HFF-Myc (cell line): ENCODE measurements at places on chromosomes 1 and 21.

- no peak for DNase-seq
These were observed 145.7 kb upstream of the HMGB4 start for GRCh38 chr1:33718186-33718585.

GRCh38 chr1:93905734-93906133 lies 3.5 kb downstream of the GCLM start:
- DNase-seq = no peak

- DNase-seq = no peak
These were observed 14.3 kb downstream of the SLC2A1 start for GRCh38 chr1:42944246-42944928.

DNA sequence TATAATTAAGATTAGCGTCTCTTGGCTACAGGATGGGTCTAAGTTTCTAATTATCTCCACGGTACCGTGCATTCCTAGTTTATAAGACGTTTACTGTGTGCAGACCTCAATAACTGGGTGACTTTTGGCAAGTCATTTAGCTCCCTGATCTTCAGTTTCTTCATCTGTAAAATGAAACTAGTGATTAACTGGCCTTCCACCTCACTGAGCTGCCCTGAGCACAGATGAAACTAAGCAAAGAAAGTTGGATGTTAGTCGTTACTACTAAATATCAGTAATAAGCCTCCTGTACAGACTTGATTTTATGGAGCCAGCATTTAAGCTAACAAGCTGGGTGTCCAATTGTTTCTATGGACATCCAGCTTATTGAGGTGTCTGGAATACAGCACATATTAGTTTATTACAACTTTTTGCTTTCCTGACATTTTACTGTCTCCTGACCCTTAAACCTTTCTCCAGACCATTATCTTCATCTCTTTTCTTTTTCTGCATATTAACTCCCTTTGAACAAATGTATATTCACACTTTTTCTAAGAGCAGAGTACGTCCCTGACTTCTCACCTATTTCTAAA lies 1.1 kb downstream of the CR2 start:
- no peak for DNase-seq

GRCh38 chr1:46491443-46492268 lies 2.0 kb downstream of the DMBX1 start:
- no peak for DNase-seq

DNA sequence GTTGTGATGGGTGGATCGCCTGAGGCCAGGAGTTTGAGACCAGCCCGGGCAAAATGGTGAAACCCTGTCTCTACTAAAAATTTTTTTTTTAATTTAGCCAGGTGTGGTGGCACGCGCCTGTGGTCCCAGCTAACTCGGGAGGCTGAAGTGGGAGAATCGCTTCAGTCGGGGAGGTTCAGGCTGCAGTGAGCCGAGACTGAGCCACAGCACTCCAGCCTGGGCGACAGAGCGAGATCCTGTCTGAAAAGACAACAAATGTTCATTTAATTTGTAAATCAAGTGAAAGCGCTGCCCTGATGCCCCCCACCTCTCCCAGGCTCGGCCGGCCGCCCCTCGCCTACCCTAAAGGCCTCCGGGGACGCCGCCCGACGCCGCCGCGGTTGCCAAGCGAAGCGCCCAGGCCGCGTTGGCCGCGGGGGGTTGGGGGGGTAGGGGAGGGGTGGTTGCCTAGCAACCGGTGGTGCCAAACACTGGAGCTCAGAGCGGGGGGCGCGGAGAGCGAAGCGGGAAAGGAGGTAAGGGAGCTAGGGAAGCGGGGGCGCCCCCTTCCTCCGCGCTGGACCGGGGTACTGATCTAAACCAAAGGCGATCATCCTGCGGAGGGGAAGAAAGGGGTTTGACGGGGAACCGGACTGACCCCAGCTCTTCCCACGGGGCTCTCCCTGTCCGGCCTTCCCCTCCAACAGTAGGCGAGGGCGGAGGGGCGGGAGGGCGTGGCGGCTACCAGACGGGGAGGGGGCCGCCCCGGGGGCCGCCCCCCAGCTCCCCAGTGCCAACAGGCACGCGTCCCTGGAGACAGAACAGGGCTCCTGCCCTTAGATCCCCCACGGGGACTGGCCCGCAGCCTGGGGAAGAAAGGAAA lies at the start of gene TEKT2:
Gene TEKT2 (plus strand): TSS at position 460 of the 862 bp plus-strand sequence. CDS start 828 bp downstream, outside the sequence.
- no peak for DNase-seq

DNA sequence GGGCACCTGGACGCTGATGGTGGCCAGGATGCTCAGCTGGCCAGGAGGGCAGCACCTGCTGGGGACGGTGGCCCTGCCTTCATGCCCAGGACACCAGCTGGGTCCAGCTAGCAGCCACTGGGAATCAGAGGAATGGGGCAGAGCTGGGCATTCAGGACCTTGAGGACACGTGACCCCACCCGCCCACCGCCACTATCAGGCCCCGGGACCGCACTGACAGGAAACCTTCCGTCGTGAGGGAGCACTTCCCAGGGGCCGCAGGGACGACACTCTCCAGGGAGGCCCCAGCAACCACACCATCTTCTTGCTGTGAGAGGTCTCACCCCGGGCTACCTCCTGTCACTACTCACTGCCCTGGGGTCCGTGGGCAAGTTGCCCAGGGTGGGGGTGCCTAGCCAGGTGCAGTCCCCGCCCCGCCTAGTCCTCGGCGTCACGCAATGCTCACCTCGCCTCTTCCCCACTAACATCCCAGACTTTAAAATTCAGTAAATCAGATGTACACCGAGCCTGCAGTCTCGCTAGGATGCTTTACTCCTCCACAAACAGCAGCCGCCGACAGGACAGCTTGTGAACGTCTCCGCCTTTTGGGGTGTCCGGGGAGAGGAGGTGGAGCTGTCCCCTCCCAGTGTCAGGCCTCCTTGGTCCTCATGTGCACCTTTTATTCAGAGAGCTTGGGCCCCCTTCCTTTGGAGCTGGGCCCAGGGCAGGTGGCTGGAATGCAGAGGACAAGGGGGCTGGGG lies 4.9 kb downstream of the VWA1 start:
- no peak for DNase-seq

- no peak for DNase-seq
These were observed 24.9 kb downstream of the SLAMF7 start for GRCh38 chr1:160763993-160764392.

GRCh38 chr1:46528297-46528955 lies 23.0 kb downstream of the KNCN start:
- DNase-seq = no peak

GRCh38 chr1:36968730-36969129 lies 65.6 kb downstream of the GRIK3 start:
- no peak for DNase-seq

- DNase-seq = no peak
These were observed 102.8 kb downstream of the CDC7 start for GRCh38 chr1:91603409-91603808.

- no peak for DNase-seq
These were observed 18.9 kb downstream of the CAP1 start for GRCh38 chr1:40059338-40059959.

GRCh38 chr21:31988492-31989290 lies 115.9 kb downstream of the HUNK start:
- DNase-seq = no peak

DNA sequence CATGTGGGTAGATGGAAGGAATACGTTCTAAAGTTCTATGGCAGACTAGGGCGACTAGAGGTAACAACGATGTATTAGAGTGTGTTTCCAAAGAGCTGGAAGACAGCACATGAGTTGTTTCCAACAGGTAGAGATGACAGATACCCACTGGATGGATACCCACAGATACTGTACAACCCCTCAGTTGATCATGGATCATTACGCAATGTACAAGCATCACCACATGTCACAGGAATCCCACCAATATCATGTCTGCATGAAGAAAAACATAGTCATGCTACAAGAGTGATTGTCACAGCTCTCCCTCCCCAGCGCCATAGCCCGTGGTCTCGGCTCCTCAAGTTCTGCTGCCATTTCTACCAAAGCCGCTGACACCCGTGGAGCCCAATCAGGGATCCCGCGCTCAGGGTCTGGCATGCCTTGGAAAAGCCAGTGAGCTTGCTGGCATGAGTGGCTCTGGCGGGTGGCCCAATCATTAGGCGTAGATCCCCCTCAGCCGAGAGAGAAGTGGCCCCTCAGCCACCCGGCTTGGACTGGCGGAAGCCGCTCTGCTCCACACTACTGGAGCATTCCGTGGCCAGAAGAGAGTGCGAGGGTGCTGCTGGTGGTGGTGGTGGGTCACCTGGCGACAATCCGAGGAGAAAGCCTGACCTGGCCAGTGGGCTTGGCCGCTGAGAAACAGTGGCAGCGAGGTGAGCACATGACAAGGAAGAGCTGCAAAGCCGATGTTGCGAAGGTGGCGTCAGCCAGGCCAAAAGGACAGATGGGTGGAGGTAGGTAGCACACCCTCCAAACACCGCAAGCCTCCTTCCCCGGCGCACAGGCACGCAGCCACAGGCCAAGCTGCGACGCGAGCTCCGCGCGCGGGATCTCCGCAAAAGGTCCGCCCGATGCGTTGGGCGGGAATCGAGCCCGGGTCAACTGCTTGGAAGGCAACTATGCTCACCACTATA lies 65.7 kb upstream of the FCGR2A start:
- DNase-seq = no peak

GRCh38 chr1:110979154-110979553 lies 15.4 kb upstream of the LRIF1 start:
- DNase-seq = no peak

DNA sequence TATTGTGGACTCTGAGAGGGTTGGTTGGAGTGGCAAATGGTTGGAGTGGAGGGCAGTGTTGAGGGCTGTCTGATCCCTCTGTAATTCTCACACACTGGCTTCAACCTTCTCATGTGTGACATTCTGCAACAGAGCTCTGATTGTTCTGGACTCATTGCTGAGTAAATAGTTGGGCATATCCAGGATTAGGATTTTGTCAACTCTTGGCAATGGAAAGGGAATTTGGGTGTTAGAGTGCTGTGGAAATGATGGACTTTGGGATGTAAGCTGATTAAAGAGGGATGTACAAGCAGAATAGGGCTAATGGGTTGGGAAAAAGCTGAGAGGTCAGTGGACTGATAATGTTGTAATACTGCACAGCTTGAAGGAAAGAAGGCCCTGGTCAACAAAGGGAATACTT lies 16.5 kb downstream of the TLCD4 start:
- no peak for DNase-seq

DNA sequence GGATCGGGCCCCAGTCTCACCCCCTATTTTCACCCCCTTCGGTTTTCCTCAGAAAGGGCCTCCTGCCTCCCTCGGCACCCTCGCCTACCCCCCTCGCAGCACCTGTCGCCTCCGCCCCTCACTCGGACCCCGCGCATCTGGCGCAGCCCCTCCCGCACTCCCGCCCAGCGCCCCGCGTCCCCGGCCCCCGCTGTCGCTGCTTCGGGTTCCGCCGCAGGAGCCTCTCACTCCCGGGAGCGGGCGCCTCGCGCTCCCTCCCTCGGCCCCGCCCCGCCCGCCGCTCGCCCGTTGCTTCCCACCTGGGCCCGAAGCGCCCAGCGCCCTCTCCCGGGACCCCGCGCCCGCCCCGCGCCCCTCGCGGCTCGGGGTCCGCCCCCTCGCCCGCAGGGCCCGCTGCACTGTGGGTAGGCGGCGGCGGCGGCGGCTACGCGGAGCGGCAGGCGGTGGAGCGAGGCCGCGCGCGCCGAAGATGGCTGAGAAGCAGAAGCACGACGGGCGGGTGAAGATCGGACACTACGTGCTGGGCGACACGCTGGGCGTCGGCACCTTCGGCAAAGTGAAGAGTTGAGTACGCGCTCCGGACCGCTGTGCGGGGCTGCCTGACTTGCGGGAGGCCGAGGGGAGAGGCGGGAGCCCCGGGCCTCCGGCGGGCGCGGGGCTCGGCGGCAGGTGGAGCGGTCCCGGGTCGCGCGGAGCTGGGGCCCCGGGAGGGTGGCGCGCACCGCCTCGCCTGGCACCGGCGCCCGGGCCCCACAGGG lies at the start of gene PRKAA2:
Gene PRKAA2 (plus strand): TSS at position 396 of the 758 bp plus-strand sequence. CDS start 74 bp downstream, at position 470.
- DNase-seq = no peak

- no peak for DNase-seq
These were observed 45.1 kb downstream of the FYB2 start for GRCh38 chr1:56774067-56774609.

GRCh38 chr1:17539477-17540254 lies at the start of gene ARHGEF10L:
TSS of gene ARHGEF10L (plus strand) at chr1:17539698. CDS start at chr1:17580596, 40,898 bp downstream.
- no peak for DNase-seq

- DNase-seq = no peak
These were observed 63.5 kb downstream of the AGPAT3 start for GRCh38 chr21:43928222-43929125.

DNA sequence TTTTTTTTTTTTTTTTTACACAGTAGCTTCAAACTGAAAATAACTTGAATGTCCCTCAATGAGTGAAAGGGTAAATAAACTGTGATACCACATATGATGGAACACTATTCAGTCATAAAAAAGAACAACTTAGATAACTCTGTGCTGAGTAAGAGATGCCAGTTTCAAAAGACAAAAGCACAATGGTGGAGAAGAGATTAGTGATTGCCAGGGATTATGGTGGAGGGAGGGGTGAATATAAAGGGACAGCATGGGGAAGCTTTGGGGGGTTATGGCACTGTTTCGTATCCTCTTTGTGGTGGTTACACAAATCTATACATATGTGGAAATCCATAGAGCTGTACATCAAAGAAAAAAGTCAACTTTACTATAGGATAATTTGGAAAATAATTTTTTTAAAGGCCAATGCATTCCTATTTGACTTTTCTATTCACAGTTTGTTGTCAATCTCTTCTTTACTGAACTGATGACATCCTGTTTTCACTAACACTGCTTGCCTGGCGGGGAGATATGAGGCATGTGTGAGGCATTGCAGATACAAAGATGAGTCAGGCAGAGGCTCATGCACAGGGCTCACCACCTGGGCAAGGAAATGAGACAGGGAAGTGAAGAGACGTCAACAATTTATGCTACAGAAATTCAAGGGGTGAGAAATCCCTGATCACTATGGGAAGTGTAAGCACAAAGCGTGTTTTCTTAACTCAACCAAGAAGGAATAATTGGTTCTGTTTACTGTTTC lies 302.7 kb downstream of the DUSP10 start:
- DNase-seq = no peak

DNA sequence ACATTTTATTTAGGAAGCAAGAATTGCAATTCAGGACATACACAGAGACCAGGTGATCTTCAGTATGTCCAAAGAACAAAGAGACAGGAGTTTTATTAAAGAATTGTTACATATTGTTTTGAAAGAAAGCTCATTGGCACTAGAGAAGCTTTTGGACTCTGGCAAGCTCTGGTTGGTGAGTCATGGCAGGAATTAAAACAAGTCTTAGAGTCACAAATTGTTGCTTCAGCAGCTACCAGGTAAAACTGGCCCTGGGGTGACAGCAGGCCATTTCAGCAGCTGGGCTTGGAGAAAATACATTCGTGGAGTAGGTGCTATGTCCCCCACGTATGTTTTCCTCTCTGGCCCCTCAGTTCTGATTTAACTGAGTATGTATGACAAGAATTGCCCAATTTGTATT lies 58.8 kb downstream of the MAP3K21 start:
- no peak for DNase-seq

- peak; percentile 10 for DNase-seq
These were observed 403.6 kb downstream of the PTPRU start for GRCh38 chr1:29639741-29640427.

DNA sequence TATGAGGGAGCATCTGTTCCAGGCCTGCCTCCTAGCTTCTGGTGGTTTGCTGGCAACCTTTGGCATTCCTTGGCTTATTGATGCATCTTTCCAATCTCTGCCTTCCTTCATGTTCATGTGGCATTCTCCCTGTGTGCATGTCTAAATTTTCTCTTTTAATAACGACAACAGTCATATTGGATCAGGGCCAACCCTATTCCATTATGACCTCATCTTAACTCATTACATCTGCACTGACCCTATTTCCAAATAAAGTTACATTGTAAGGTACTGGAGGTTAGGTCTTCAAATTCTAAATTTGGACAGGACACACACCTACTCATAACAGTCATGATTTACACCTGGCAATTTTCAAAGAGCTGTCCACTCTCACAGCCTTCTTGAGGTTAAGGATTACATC lies 117.2 kb upstream of the FGGY start:
- no peak for DNase-seq
